ENCODE measurements at places on chromosomes 2 and 18.
A peak's percentile ranks its signal among the peaks of the same experiment; 100 is the strongest.

DNA sequence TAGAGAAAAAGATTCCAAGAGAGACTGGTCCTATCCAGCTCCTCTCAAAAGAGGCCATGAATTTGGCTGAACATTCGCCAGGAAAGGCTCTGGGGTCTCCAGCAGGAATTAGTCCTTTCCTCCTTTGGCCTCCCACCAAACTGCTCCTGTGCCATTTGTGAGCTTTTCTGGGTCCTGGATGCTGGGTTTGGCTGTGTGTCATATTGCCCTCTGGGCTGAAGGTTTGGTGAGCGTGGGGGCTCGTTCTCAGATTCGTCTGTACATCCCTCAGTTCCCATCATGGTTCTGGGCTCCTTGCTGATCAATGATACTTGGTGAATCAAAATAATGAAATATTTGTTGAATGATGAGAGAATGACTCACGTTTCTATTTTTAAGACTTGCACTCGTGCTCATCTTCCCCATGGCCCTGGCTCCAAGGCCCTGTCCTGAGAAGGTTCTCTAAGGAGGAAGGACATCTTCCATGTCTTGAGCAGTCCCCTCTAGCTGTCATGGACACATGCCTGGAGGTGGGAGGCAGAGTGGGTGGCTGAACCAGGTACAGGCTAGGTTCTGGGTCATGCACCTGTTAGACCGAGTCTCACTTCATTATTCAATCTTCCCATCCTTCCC lies 47.8 kb upstream of the RHOB start:
- no peak for DNase-seq

- DNase-seq: no peak
Observed at GRCh38 chr2:98453531-98453930, 8.9 kb downstream of the INPP4A start.

GRCh38 chr2:110732422-110733413 lies at the start of gene ACOXL:
Gene ACOXL, plus strand, starts transcription at chr2:110732573. Its CDS starts 35,817 bp downstream, at chr2:110768390.
- no peak for DNase-seq

DNA sequence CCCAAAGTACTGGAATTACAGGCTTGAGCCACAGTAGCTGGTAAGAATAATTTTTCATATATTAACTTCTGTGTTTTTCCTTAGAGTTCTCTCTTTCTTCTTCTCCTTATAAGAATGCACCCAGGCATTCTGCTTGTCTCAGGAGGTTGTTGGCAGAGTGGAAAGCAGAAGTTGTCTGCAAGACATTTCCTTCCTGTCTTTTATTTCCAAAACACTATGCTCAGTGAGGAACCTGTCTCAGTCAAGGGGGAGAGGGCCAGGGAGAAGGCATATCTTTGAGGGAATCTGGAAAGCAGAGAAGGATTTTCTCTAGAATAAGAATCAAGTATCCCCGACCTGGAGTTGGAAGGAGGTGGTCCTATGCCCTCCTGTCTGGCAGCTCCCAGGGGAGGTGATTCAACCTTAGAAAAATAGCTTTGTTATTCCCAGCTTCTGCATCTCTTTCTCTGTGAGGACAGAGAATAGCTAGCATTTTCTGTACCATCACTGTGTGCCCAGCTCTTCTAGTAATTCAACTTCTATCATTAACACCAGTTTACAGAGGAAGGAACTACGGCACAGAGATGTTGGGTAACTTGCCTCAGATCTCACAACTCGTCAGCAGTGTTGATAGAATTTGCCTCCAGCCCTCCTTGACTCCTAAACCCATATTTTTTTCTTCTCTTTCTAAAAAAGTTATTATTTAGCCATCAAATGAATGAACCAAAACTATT lies 3.8 kb upstream of the LPIN2 start:
- no peak for DNase-seq

DNA sequence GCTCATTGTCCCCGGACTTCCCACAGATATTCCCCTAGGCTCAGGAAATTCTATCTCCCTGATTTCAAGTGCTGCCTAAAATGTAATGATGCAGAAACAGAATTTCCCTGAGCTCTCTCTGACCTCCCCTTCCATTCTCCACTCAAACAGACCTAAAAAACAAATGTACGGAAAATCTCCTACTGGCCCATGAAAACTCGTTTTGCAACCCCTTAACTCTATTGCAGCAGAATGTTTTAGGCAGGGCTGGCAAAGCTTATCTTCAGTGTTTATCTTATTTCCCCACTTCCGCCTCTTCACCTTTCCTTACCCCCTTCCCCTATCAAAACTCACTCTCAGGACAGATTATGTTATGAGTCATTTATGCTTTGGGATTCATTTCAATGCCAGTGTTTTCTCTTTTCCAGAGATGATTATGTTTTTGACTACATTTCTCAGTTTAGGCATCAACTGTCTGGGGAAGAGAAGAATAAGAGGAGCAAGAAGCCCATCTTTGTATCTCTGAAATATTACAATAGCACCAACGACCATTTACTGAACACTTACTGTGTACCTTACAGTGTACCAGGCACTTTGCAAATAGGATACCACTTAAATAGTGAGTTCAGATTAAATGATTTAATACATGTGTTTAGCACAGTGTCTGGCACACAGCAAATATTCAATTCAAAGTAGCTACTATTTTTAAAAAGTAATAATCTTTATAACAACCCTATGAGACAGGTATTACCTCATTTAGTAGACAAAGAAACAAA lies 53.9 kb upstream of the STPG4 start:
- no peak for DNase-seq

DNA sequence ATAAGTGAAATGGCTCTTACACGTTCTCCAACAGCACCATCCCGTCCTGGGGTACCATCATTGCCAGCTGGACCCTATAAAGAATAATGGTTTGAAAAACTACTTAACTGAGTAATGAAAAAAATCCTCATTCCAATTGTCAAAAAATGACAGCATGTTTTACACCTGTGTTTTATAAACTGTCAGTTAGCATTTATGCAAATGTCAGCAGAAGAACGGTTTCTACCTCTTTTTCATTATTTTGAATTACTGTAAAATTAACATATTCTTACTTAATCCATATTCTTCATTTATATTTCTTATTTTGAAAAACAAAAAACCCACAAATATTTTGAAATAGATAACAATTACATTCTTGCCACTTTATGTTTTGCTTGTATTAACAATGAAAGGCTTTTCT lies 74.0 kb downstream of the COL3A1 start:
- DNase-seq: no peak

DNA sequence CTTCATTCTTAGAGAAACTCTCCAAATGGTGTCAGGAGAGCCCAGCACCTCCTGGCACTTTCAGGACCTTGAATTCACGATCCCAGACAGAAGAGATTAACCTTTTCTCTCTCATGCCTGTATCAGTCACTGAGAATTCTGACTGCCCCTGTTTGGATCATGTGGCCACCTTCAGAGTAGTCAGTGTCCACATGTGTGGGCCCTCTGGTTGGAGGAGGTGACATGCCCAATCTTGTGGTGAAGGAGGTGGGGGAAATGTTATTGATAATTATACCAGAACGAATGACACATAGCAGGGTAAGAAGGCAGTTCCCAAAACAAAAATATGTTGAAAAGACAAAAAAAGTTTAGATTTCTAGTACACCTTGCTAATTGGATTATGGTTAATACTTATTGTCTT lies 31.7 kb downstream of the UBXN4 start:
- no peak for DNase-seq

DNA sequence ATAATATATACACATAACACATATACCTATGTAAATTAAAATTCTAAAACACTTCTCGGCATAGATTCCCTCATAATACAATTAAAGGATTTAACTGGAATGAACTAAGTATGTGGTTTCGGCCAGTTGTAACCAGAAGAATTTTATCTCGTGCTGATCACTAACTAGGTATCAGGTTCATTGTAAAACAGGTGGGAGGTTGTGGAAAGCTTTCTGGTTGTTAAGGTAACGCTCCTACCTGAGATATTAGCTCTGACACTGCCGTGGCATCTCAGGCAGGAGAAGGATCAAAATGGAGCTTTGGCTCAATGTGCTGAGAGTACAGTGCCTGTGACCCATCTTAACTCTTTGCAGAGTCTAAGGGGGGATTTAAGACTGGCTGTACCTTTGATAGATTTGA lies 42.5 kb downstream of the SLC9A2 start:
- no peak for DNase-seq

- DNase-seq: peak; percentile 5
Observed at GRCh38 chr2:114661971-114662939, 219.8 kb downstream of the DPP10 start.

- DNase-seq: no peak
Observed at GRCh38 chr2:227473122-227473461, 1.1 kb downstream of the AGFG1 start.

DNA sequence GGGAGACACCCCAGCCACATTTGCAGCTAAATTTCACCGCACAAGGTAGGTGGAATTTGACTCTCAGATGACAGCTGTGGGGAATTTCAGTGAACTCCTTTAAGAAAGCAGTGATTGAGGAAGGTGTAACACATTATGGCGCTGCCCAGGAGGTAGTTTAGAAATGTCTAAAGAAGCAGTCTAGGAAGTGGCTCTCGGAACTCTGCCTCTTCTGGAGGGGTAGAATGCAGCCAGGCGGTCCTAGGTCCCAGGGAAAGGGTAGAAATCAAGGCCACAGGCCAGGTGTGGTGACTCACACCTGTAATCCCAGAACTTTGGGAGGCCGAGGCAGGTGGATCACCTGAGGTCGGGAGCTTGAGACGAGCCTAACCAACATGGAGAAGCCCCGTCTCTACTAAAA lies 179.0 kb upstream of the HAAO start:
- no peak for DNase-seq

DNA sequence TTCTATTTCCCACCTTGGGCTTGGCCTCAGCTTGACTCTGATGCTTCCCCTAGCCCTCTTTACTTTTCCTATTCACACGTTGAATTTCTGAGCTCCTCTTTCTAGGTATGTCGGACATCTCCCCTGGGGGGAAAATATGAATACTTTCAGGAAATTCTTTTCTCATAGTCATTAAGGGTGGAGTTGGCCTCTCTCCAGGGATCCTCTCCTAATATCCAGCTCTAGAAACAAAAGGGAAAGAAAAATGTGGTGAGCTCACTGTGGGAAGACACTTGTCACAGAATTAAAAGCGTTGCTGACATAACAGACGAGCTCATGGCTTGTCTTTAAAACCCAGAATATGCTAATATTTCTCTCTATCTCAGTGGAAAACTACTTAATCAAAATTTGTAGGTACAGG lies 132.7 kb upstream of the MEX3C start:
- DNase-seq: no peak

- no peak for DNase-seq
Observed at GRCh38 chr2:144279165-144279564, 240.8 kb downstream of the ZEB2 start.

DNA sequence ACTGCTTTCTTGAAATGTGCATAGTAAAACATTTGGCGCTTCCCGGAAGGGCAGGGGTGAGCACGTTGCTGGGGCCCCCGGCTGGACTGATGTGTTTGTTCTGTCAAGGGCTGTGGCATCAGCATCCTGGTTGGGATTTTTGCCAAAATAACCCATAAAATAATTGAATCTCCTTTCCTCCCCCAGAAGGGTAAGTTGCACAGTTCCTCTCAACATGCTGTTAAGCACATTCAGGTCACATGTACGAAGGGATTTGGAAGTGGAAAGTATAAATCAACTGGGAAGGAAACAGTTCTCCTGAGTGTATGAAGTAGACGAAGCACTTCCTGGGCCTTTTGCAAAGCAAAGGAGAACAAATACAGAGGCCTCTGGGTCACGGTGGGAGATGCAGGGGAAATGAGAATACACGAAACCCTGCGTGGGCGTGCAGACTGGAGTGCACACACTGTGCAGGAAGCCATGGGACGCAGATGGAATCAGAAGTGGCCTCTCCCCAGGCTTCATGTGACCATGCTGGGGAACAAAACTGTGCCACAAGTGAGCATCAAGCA lies 183.9 kb downstream of the LPIN1 start:
- no peak for DNase-seq

DNA sequence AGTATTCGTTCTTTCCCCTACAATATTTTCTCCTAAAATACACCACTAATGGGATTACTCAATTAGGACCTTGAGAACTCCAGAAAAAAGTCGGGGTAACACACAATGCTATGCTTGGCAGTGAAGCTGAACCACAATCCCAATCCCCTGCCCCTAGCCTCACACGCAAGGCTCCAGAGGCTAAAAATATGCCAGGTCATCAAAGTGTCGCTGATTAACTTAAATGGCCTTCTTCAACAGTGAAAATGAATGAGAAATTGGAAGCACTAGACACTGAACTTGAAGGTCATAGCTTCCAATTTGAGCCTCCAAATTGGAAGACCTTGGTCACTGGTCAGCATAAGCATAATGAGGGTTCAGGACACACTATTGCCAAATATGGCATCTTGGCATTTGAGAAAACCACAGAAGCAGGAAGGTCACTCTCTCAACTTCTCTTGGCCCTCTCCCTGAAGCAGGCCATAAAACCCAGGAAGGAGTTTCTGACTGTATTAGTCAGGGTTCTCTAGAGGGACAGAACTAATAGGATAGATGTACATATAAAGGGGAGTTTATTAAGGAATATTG lies 86.0 kb upstream of the SATB2 start:
- DNase-seq: no peak

Measured in GM10248 (cell line).